ENCODE measurements at places on chromosomes 3 and 15.

- no peak for DNase-seq
Observed at GRCh38 chr3:147336543-147337278, 69.6 kb downstream of the ZIC4 start.

DNA sequence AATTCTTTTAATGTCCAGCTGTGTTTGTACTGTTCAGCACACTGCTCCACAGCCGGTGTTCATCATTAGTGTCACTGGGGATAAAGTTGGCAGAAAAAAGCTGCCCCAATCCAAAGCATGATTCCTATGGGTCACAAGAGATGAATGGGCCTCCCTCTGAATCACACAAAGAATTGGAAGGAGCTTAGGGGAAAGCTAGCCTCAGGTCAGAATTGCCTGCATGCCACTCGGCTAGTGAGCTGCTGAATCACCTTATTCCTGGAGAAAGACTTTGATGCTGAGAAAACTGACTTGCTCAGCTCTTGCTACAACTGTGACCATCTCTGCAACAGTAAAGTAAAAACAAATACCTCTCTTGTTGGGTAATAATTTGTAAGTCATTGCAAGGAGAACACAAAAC, 3.5 kb downstream of the CCK start:
- DNase-seq, result no peak

- no peak for DNase-seq
Observed at GRCh38 chr3:192207239-192207638, 520.1 kb downstream of the FGF12 start.

DNA sequence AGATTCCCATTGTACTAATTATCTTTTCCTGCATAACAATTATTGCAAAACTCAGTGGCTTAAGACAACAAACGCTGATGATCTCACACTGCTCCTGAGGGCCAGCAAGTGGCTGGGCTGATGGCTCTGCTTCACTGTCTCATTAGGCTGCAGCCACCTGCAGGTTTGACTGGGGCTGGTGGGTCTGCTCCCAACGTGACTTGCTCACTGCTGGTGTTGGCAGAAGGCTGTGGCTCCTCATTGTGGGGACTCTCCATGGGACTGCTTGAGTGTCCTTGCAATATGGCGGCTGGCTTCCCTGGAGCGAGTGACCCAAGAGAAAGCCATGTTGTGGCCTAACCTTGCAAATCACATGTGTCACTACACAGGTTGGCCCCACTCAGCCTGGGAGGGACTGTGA, 71.1 kb downstream of the PLXNA1 start:
- DNase-seq, result no peak
